ENCODE measurements at places on chromosomes 2 and 18.

DNA sequence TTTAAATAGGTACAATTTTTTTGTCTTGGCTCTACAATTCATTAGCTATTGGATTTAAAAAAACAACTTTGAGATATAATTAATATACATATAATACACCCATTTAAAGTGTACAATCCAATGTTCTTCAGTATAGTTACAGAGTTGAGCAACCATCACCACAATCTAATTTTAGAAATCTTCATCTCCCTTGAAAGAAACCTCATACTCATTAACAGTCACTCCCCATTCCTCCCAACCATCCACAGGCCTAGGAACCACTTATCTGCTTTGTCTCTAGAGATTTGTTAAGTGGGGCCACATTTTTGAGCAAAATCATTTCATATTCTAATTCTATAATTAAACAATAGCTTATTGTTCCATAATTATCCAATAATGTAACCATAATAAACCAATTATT is 32.6 kb downstream of the MRPL33 start:
- DNase-seq, result no peak

DNA sequence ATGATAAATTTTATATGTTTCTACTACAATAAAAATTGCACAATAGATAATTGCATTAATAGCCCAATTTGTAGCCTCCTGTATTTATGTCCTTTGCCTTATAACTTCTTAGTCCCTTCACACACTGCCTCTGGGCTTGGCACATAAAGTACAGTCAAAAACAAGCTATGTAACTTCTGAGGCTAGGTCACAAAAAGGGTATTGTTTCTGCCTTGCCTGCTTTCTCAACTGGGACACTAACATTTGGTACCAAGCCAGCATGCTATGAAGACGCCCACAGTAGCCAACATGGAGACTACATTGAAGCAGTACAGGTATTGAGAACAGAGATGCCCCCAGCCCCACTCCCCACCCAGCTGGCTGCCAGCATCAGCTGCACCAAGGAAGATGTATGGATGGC is 5.4 kb upstream of the SLC3A1 start:
- DNase-seq, result no peak

DNA sequence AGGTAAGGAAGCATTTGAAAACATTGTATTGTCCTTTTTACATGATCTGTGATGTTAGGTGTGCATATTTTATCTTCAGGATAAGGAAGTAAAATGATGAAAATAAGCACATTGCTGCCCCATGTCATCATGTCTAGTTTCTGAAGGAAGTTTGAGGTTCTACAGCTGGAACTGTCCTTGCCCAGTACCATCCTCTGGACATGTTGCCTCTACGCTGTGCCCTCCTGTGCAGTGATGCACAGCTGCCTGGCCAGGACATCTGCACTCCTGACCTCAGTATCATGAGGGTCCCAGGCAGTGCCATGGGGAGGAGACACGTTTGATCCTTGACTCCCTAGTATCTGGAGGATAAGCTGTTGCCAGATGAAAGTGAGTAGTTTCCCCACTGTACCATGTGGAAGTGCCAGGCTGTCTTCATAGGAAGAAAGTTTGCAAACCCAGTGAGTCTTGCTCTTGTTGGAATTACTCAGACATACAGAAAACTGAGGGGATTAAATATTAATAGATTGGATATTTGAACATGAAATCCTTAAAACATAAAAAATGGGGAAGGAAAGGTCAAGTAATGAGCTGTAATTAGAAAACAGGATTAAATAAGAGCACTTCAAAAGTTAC is 9.5 kb downstream of the ALKAL2 start:
- no peak for DNase-seq

GRCh38 chr18:8221452-8221851 is 387.8 kb upstream of the RAB12 start:
- DNase-seq, result no peak

GRCh38 chr18:7304061-7304370 is 73.1 kb downstream of the LRRC30 start:
- DNase-seq, result no peak

DNA sequence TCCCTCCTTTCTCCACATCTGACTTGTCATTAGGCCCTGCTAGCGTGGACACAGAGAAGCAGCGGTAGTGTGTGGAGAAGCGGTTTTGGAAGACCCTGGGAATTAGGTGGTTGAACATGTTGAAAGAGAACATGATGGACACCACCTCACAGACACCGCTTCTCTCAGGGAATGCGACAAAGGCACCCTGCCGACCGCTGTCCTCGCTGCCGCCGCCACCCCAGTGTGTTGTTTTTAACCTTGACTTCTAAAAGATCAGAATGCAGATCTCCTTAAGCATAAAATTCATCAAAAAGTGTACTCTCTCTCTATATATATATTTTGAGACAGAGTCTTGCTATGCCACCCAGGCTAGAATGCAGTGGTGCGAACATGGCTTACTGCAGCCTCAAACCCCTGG is 33.2 kb downstream of the AQP4 start:
- DNase-seq, result no peak

DNA sequence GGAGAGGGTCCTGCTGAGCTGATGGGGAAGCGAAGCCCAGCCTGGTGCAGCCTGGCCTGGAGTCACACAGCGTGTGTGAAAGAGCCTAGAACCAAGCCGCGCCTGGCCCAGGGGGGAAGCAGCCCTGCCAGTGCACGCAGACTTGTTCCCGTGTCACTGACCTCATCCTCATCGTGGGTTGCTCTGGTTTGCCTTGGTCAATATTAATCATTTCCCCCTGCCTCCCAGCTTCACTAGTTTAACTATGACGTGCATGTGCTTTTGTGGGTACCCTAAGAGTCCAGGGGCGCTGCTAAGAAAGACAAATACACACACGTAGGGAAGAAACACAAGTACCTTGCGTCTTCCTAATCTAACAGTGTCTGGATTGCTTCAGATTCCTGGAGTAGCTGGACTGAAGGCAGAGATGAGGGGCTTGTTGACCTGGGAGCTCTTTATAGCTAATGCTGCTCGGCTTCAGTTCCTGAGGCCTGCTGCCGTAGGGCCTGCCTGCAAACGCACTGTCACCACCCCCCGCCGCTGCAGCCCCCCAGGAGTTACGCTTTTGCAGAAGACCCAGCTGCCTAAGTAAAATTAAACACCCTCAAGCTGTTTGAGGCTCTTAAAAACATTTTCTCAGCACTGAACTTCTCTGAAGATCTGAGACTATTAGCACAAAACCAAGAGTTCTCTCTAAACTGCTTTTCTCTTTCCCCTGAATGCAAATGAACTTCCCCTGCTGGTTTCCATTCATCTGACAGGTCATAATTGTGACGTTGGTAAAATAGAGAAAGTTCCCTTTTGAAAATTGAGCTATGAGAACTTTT is 159.2 kb downstream of the FAM210A start:
- DNase-seq, result no peak

DNA sequence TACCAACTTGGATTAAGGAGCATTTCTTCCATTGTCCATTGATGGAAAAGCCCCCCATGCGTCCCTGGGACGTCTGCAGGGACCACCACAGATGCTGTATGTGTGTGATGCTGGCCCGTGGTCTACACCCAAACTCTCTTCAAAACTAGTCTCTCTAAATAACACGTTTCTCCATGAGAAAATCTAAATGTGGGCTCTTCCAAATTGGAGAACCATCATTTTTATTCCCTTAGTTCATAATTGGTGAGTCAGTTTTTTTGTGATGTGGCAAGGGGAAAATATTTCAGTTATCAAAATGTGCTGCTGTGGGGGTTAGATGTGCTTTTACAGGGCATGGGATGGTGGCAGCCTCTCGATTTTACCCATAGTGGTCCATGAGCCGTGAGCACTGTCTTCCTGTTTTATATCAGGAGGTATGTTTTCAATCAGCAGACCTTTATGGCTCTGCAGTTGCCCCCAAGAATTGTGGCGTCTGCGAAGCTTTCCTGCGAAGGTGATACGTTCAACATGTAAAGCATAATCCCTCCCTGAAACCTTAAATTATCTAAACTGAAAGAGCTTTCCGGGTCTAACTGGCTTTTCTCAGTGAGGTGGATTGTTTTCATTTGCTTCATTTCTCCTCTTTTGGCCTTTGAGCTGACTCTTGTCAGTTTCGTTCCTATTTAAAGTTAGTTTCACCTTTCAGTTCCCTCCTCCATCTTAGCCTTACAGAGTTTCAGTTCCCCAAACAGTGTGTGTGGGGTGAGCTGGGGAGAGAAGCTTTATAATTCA is 78.4 kb downstream of the SETBP1 start:
- DNase-seq, result no peak

- DNase-seq, result no peak
These were observed 239.7 kb upstream of the RASGRP3 start for GRCh38 chr2:33236482-33237385.

DNA sequence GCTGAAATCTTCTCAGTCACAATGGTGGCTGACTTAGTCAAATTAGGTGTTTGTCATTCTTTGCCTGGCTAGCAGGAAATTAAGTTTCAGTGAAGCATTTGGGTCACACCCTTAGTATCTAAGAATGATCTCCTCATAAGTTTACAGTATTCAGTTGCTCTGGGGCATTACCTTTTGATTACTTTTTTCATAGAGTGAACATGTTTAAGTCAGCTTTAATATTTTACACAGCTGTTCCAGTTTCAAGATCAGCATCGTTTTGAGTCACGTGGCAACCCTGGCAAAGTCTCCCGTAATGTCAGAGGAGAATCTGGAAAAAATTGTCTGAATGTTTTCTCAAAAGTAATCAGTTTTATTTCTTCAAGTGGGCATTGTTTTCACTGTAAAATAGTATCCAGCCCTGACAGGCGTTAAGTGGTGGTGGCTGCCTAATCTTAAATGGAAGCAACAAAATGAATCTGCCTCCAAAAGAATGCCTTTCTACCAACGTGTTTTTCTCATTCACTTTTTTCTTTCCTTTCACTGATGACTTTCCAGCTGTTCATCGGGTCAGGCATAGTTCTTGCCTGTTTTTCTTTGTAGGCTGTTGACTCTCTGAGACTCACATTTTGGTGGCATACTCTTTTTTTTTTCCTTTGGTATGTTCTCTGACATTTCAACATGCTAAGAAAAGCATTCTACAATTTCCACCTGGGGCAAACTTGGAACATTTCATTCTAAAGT is 319.6 kb upstream of the TCF4 start:
- no peak for DNase-seq

GRCh38 chr2:236117401-236117800 is 50.8 kb downstream of the GBX2 start:
- no peak for DNase-seq

GRCh38 chr18:12278741-12279682 is 24.9 kb downstream of the CIDEA start:
- DNase-seq, result no peak

DNA sequence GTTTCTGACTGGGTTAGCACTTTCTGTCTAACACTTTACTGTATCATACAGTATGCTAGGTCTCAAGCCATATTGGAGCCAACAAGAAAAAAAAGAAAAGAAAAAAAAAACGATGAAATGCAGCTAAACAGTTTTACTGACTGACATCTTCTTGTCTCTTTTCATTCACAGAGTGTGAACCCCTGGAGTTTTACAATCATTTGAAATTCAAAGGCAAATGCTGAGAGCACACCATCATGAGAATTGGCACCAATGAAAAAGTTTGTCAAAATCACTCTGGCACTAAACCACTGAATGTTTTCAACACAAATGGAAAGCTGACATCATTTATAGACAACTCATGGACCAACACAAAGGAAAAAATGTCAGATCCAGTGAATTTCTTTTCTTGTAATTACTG is 513.3 kb downstream of the LRRTM4 start:
- peak; percentile 26 for DNase-seq

GRCh38 chr2:119179991-119180390 is 21.4 kb upstream of the C1QL2 start:
- no peak for DNase-seq

DNA sequence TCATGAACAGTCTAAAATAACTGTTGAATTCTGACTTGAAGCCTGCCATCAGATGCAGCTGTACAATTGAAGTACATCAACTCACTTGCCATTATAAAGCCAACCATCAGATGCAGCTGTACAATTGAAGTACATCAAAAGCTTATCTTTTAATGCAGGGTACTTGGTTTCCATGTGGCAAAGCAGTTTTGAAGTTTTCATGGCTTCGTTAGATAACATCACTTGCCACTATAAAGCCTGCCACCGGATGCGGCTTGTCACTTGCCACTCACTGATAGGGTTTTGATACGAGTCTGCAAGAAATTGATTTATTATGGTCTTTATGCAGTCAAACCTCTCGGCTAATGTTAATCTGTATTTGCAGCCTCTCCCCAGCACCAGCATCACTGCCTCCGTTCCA is 1605.8 kb downstream of the SUCLG1 start:
- DNase-seq, result no peak

DNA sequence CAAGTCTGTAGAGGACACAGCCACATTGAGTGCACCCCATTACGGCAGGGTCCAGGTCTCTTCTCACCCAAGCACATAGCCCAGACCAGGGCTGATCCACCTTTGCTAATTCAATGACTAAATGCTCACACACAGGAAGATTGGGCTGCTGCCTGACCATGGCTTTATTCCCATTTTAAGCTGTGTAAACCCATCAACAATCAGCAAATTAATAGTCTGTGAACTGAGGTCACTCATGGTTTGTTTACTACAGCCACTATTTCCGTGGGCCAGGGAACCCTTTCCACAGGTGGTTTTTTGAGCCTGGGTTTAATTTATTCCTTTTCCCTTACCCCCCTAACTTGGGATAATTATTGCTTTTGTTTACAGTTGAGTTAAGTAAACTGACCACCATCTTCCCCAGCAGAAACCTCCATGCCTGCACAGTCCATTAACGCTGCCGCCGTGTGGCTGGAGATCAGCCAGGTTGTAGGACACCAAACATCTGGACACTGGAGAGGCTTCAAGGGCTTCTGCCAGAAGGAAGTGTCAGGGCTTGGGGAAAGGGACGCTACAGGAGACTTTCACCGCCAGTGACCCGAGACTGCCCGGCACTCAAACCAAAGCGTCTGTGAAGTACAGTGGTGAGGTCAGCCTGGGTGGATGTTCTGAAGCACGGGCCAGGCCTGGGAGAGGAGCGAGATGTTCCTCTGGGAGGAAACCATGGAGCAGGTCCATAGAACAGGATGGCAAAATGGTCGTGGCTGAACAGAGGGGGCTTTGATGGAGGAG is 282.9 kb downstream of the DYSF start:
- no peak for DNase-seq

DNA sequence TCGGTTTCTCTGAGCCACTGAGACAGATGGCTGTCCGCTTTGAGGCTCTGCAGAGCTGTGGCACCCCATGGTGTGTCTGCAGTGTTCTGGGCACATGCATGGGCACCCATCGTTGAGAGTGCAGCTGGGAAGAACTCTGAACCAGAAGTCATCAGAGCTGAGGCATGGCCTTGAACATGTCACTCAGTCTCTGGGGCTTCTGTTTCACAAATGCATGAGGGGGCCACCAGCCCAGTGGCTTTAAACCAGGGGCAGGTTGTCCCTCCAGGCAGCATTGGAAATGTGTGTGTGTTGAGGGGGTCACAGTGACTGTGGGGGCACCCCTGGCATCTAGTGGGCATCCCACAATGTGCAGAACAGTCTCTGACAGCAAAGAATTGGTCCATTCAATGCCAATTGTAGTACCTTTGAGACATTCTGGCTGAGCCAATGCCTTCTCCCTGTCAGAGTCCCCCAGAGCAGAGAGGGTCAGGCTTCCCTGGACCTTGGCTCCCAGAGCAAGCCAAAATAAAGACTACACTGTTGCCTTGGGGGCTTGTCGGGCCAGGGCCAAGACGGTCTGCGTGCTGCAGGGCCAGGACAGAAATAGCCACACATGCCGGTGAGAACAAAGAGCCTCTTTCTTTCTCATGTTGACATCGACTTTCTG is 9.3 kb upstream of the PSMD1 start:
- no peak for DNase-seq

- DNase-seq, result no peak
These were observed 292.6 kb upstream of the CYRIA start for GRCh38 chr2:16958266-16958665.

GRCh38 chr2:39395313-39395712 is 41.8 kb downstream of the MAP4K3 start:
- no peak for DNase-seq

GRCh38 chr18:42564761-42565160 is 550.7 kb downstream of the RIT2 start:
- no peak for DNase-seq
